NCI-H1092 treated with DMSO at 0.1 percent for 48 hours (cell line): ENCODE measurements at places on chromosomes 16 and 17.

DNA sequence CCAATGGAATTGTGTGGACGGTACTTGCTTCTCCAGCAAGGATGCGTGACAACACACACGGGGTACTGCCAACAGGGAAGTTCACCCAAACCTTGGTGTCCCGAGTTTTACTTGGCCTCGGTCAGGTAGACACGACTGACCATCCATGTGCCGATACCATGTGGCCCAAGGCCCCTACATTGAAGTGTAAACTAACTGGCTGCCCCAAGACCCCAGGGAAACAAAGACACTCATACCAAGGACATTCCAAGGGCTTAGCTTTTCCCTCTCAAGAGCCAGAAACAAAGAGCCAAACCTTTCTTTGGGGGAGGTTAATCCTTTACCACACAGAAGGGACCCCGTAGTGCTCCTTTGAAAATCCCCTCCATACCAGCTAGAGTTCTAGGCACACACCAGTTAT is 215.9 kb upstream of the TNRC6C start:
- DNase-seq, result no peak

DNA sequence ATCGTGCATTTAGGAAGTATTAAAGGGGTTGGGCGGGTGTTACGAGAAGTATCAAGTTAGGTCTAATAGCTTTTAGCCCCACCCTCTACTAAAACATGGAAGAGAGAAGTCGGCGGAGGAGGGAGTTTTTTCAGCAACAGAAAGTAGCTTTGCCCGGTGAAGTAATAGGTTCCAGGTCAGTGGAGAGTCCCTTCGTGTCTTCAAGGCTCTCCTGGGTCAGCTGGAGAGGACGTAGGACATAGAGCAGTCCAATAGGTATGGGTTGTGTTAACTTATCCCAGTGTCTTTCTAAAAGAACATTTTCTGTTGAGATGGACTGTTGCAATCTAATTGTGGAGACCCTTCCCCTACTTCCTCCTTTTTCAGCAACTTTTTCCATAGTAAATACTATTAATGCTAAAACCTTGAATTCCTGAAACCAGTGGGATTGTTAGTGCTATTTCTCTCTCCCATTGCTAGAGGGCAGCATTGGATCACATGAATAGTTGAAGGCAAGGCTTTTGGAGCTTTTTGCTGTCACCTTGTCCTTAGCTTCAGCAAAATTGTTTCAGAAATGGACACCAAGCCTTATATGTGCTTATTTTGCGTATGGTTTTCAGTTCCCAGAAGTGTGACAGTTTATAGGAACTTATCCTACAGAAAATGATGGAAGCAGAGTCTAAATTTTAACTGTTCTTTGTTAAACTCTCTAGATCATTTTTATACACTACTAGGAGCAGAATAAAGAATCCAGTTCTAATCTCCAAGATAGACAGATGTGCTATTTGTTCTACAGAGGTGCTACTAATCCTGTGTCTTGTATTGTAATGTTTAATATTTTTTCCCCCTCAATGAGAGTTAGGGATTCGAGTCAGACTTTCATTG is 38.4 kb downstream of the UTP18 start:
- DNase-seq, result peak; percentile 2

- DNase-seq, result no peak
Measured at GRCh38 chr16:11094075-11094856, 149.9 kb downstream of the CLEC16A start.

- DNase-seq, result no peak
Measured at GRCh38 chr16:89639385-89639784, 18.1 kb downstream of the CHMP1A start.

DNA sequence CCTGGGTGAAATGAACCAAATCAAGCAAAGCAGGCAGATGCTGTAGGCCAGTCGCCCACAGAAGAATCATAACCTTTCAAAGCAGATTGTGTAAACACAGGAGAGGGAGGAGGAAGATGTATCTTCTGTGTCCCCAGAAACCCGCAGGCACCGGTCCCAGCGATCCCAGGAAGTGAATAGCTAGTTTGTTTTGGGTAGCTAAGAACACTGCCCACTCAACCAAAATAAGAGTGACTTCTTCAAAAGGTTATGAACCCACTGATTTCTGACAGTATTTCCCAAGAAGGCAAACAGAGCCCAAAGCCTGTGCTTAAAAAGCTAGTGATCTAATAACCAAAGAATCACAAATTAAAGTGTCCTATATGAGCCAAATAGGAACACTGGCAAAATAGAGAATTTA is 67.8 kb downstream of the GRIN2A start:
- no peak for DNase-seq

DNA sequence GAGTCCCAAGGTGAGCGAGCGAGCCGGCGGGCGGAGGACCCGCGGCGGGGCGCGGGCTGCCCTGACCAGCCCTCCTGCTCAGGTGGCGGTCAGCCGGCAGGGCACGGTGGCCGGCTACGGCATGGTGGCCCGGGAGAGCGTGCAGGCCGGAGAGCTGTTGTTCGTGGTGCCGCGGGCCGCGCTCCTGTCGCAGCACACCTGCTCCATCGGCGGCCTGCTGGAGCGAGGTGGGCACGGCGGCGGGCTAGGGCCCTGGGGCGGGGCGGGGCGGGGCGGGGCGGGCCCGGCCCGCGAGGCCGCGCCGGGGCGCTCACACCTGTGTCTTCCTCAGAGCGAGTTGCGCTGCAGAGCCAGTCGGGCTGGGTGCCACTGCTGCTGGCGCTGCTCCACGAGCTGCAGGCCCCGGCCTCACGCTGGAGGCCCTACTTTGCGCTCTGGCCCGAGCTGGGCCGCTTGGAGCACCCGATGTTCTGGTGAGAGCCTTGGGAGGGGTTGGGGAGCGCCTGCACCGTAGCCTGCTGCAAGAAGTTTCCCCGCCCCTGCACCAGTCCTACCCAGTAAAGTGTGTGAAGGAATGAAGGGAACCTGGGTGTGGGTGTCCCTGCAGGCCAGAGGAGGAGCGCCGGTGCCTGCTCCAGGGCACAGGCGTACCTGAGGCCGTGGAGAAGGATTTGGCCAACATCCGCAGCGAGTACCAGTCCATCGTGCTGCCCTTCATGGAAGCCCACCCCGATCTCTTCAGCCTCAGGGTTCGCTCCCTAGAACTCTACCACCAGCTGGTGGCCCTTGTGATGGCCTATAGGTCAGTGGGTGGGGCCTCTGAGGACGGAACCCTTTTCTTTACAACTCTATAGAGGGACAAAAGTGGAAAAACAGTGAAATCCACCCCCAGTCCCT is 802 bp downstream of the SETD6 start:
- DNase-seq, result no peak

DNA sequence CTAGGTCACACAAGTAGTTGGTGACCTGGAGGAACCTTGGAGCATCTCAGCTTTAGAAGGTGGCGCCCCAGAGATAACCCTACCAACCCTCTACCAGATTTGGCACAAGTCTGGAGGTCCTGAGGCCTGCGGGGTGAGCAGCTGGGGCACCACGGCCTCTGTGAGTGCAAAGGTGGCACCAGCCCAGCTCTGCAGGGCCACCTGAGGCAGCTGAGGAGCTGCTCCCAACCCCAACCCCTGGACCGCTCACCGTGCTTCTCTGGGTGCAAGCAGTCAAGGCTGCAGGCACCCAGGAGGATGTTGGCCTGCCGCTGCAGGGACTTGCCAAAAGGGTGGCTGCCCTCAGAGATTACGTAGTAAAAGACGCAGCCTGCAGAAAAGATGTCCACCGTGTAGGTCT is 28.4 kb upstream of the ICAM2 start:
- no peak for DNase-seq

GRCh38 chr17:66677201-66677981 is 157.5 kb upstream of the CACNG5 start:
- DNase-seq, result no peak

DNA sequence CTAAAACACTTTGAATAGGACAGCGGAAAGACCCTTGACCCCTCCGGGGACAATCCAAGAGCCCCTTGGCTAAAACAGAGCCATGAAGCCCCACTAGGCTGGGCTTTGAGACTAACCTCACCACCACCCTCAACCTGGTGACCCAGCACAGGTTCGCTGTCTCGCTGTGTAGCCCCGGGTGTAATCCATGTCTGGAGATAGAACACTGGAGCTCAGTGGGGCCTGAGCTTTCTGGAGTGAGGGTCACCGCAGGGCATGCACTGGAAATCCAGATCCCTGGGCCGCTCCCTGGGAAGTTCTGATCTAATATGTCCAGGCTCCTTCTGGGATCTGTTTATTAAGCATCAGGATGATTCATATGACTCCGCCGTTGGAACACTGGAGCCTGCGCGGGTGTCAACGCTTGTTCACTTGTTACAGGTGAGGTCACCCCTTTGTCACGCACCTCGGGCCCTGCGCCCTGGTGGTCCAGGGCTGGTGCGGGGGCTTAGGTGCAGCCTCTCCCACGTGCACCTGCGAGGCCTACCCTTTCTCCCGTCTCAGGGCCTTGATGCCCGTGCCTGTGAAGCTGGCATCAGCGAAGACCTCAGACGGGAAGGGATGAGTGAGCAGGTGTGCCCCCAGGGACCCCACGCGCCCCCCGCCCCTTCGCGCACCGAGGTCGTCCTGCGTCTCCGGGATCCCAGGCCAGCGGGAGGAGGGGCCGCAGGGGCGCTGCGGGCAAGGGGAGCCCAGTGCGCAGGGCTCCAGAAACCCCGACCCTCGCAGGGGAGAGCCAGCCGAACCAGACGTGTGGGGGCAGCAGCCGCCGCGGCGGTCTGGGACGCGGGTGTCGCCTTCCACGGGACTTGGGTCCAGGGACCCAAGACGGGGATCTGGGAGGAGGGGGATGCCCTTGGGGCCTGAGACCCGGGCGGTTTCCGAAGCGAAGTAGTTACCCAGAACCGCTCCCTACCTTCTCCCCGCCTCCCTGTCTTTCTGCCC is 224.1 kb upstream of the FOXF1 start:
- no peak for DNase-seq

- no peak for DNase-seq
Measured at GRCh38 chr17:83150369-83151055, 71.1 kb downstream of the METRNL start.

GRCh38 chr17:14270508-14270907 is 30.4 kb upstream of the HS3ST3B1 start:
- DNase-seq, result no peak

GRCh38 chr17:74012465-74012864 is 191.0 kb upstream of the RPL38 start:
- peak; percentile 88 for DNase-seq

DNA sequence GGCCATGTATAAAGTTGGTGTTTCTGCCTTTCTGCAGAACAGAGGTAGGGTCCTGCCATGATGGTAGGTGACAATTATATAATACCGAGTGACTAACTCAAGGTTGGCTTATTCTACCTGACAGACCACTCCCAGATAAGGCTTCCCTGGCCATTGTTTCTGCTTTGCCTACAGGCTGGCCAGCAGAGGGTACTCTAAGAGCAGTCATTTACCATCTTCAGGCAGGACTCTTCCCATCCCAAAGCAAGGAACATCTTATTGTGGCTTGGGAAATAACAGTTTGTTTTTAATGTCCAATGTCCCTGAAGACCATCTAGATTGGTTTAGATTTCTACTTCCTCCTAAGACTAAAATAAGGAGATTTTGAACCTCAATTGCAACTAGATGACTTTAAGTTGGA is 74.1 kb downstream of the SNX11 start:
- DNase-seq, result peak; percentile 66

GRCh38 chr16:12798846-12799245 is 4.8 kb downstream of the CPPED1 start:
- no peak for DNase-seq

DNA sequence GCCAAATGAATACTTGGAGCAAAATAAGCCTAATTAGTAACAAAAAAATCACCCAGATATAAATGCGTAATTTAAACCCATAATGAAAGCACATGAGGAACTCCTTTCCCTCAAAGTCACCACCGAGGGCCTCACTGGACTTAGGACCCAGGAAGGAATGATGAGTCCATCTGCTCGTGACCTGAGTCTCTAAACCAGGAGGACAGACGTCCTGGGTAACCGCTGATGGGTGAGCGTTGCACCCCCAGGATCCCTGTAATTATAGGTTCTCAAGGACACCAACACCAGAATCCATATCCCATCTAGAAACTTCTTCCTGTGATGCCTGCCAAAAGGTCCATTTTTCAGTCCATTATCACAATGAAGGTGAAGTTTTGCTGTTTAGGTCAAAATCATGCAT is 121.4 kb downstream of the ZNF778 start:
- no peak for DNase-seq

- no peak for DNase-seq
Measured at GRCh38 chr17:43118679-43119615, 6.2 kb downstream of the BRCA1 start.

DNA sequence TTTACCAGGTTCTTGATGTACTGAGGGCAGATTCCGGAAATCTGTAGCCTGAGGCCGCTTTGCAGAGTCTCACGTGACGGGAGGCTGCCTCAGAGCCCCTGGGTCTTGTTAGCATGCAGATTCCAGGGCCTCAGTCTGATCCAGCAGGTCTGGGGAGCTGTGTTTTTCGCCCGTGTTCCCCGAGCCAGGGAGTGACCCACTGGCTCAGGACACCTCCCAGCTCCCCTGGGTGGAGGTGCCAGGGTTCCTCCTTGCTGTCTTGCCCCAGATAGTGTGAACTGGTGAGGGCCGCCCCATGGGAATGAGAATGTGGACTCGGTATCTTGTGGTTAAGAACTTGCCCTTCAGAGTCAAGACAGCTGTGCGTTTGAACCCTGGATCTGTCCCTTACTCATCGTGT is 98.6 kb downstream of the OR1D5 start:
- no peak for DNase-seq

DNA sequence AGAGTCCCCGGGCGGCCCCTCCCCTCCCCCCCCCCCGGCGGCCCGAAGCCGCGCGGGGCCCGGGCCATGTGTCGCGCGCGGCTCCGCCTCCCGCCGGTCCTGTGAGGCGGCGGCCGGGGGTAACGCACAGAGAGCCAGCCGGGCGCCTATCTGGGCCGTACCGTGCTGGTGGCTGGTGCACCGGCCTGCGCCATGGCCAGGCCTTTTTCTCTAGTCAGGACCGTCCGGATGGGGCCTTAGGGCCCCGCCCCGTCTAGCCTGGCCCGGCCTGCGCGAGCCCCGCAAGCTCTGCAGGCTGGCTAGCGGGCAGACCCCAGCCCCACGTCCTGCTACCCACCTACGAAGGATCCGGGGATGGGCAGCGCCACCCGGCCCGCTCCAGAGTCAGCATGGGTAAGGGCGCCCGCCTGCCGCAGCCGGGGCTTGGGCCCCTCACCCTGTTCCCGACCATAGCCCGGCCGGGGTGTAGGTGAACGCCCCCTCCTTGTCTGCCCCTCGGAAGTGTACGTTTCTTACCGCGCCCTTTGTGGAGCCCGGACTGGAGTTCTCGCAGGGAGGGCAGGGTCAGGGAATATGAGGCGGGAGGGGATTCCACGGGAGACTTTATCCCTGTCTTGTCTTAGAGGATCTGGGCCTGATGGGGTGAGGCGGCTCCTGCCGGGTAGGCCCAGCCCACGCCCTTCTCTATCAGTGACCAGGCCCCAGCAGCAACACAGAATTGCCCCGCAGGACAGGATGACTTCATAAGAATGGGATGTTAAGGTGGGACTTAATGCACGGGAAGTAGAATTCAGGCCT is at the start of gene CENPT:
Gene CENPT (minus strand): TSS at position 630 of the 798 bp plus-strand sequence. CDS start 13,834 bp downstream, outside the sequence.
- DNase-seq, result no peak

GRCh38 chr16:934178-934577 is 36.6 kb downstream of the LMF1 start:
- no peak for DNase-seq

GRCh38 chr16:49767998-49768397 is 87.9 kb downstream of the ZNF423 start:
- DNase-seq, result no peak
